A549 treated with GW870086 at 1 μM for 4 hours (cell line): ENCODE measurements at places on chromosomes 7 and 10. TPM values are rescaled to one million over a fixed set of nuclear protein-coding genes. Genes with fewer than 3 reads are reported as not detected.

Gene GRID2IP
- 0.03 TPM in 1 of 5 replicates, not detected in the others for total RNA-seq

Gene FKBP6
- total RNA-seq = not detected in 5 replicates

Gene STEAP1B
- total RNA-seq = 0.22 to 0.23 TPM (median 0.23 TPM) in 3 of 5 replicates, not detected in the others

Gene HEPACAM2
- not detected in 5 replicates for total RNA-seq

Gene SPDYE5
- not detected in 5 replicates for total RNA-seq
